NCI-H1930 (cell line): ENCODE measurements at places on chromosomes 2 and 18.

DNA sequence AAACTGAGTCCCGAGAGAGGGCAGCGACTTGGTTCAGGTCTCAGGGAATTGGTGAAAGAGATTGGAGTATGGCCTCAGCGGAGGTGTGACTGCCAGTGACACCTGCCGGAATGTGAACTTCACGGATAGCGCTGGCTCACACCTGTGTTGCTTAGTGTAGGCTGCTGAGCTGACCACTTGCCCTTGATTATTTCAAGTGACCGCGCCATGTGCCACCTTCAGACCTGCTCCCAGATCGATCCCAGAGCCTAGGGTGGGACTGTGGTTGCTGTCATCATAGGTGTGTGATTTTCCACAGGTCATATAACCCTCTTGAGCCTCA is 134.8 kb downstream of the GLI2 start:
- DNase-seq, result no peak

- no peak for DNase-seq
Observed at GRCh38 chr2:144849612-144850011, 329.7 kb upstream of the ZEB2 start.

DNA sequence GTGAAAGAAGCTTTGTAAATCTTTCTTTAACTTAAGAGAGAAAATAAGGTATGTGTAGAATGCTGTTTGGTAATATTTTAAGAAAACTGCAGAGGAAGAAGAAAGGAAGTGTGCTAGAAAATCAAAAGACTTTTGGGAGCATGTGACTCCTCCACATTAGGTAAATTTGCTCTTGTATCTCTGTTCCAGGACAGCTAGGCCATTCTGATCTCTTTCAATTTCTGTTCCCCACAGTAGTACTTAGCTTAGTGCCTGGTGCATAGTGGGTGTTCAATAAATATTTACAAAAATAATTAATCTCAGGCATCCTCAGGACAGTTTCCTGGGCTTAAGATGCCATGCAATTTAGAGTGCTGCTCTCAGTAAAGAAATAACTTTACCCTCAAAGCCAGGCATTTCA is 105.0 kb downstream of the GPD2 start:
- DNase-seq, result no peak

DNA sequence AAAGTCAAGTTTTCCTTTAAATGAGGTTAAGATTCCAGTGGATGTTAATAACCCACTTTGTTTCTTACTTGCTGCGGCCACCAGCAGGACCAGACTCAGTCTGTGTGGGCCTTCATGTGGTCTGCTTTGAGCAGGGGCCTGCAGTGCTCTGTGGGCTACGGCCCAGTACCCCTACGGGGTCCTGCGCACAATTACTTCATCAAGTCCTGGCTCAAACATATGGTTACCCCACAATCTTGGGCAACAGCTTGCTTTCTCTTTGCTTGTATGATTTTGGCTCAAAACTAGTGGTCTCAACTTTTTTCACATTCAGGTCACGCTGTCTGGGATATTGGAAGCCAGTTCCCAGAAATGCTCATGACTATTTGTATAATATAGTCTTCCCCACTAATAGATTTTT is 64.2 kb downstream of the PTPN2 start:
- DNase-seq, result no peak

- no peak for DNase-seq
Observed at GRCh38 chr2:45533771-45534170, 77.3 kb downstream of the SRBD1 start.

DNA sequence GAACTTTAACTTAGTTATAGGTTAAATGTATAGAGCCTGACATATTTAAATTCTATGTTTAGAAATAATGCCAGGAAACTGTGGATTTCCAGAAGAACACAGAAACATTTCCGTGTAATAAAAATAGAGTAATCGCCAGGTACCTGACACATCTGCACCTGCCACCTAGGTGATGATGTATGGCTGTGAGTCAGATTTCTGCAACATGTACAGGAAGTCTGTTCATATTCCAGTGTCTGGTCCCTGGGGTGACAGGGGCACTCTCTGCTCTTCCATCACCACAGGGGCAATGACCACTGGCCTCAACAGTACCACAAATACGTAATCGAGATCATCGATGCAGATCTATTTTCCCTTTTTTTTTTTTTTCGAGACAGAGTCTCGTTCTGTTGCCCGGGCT is 101.1 kb upstream of the LPIN2 start:
- DNase-seq, result no peak

DNA sequence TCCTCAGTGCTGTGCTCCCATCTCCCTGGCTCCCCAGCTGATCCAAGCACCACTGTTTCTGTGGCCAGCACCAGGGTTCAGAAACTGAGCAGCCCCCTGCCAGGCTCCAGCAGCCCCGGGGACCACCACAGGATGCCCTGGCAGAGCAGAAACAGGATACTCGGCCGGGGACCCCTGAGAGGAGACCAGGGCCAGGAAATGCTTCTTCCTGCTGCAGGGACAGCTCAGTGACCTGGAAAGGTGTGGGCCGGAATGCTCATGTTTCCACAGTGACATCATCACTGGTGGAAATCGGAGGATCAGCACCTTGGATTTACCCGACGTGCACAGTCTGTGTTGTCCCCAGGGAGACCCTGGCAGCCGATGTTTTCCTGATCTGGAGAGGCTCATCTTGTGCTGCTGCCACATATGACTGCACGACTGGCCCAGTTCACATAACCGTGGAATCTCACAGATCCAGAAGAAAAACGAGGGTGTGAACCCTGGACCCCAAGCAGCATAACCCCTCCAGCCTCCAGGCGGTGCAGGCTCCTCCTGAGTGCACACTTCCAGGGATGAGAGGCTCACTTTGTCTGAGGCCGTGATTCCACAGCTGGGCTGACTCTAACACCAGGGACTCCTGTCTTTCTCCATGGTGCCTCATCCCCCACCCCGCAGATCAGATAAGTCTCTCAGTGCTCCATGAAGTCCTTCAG is 58.0 kb downstream of the DDX1 start:
- no peak for DNase-seq

- no peak for DNase-seq
Observed at GRCh38 chr2:47065771-47066380, 89.2 kb downstream of the STPG4 start.

GRCh38 chr18:5653802-5654201 is 110.0 kb upstream of the EPB41L3 start:
- DNase-seq, result no peak
